ENCODE measurements at places on chromosomes 6 and 20.
A peak's percentile ranks its signal among the peaks of the same experiment; 100 is the strongest.

GRCh38 chr20:60695226-60696000 lies 556.6 kb upstream of the CDH4 start:
- no peak overlapping the region for H3K4me3 ChIP-seq
- no peaks in the 10 kb centered on the region for H3K27me3 ChIP-seq
- DNase-seq: no peak
- H3K4me1 ChIP-seq: no peaks in the 10 kb centered on the region

GRCh38 chr6:19181211-19181610 lies 656.0 kb upstream of the ID4 start:
- no peak overlapping the region for H3K4me3 ChIP-seq
- no peaks in the 10 kb centered on the region for H3K36me3 ChIP-seq
- peak overlapping the region; percentile 13 for H3K27ac ChIP-seq
- no peak for DNase-seq
- no peaks in the 10 kb centered on the region for H3K27me3 ChIP-seq

DNA sequence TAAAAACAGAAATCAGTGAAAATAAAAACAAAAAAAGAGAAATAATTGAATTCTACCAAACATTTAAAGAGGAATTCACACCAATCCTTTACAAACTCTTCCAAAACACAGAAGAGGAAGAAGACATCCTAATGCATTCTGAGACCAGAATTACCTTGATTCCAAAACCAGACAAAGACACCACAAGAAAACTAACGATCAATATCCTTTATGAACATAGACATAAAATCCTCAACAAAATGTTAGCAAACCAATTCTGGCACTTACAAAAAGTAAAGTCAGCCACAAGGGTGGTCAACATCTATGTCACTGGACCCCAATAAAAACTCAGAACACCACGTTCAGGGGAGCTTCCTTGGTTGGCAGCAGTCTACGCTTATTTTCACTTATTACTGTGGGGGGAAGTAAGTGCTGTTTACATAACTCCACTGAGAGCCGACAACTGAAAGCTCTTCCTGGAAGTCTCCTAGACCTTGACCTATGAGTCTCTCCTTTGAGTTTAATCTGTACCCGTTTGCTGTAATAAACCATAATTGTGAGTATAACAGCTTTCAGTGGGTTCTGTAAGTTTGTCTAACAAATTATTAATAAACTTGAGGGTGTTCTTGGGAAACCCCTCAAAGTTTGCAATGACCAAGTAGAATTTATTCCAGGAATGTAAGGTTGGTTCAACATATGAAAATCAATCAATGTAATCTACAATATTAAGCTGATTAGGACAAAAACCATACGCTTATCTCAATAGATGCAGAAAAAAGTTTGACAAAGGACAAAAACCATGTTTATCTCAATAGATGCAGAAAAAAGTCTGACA lies 24.5 kb downstream of the GZF1 start:
- H3K4me1 ChIP-seq: no peaks in the 10 kb centered on the region
- H3K36me3 ChIP-seq: peaks cover 30% of the 10 kb centered on the region
- H3K27ac ChIP-seq: no peak overlapping the region

- no peak for DNase-seq
- H3K27me3 ChIP-seq: peaks cover 23% of the 10 kb centered on the region
- H3K27ac ChIP-seq: no peak overlapping the region
- H3K36me3 ChIP-seq: no peaks in the 10 kb centered on the region
- H3K4me1 ChIP-seq: no peaks in the 10 kb centered on the region
Observed at GRCh38 chr6:28474441-28475219, 31.3 kb upstream of the ZSCAN23 start.

DNA sequence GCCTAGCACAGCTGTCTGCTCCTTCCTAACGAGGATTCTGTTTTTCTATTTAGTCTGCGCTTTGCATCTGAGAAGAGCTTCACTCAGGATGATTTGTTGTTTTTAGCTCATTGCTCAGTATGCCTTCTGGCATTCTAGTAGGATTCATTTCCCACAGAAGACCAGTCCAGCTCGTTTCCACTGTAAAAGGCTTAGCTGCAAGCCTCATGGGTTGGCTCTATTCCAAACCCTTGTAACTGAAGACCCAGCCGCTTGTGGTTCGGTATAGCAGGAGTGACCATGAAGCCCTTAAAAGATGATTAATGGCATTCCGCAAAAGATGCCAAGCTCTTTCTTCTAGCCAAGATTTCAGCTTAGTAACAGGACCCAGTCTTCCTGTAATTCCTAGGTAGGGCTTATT lies 7.2 kb downstream of the ADGRF1 start:
- DNase-seq: no peak
- H3K27me3 ChIP-seq: no peaks in the 10 kb centered on the region
- no peaks in the 10 kb centered on the region for H3K36me3 ChIP-seq

DNA sequence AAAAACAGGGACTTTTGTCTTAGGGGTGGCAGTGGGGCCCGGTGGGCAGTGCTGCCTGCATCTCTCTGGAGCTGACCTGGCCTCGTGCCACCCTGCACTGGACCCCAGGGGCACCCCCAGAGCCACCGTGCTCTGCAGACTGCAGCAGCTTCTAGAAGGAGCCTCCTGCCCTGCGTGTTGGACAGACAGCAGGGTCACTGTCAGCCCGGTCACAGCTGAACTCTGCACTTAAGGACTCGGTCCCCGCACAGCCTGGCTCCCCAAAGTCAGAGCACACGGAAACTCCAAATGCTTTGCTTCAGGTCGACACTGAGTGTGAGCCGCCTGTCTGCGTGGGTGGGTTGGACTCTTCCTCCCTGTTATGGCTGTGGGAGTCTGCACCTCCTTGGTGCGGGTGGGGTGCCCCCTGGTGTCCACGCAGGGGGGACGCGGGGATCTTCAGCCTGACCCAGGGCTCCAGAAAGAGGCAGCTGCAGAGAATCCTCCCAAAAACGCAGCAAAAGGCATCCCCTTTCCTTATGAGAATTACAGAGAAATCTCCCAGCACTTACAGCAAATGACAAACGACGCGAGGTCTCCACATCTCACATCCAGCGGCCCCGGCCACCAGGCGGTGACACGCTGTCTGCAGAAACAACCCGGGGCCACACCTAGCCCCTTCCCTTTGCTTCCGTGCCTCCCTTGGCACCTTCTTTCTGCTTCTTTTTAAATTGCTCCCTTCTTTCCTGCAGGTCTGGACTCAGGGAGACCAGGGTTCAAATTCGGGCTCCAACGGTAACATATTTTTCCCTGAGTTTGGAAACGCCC lies 36.3 kb upstream of the DACT2 start:
- no peak overlapping the region for H3K27ac ChIP-seq
- H3K27me3 ChIP-seq: no peaks in the 10 kb centered on the region
- no peak overlapping the region for H3K4me3 ChIP-seq
- DNase-seq: no peak
- H3K36me3 ChIP-seq: no peaks in the 10 kb centered on the region
- no peaks in the 10 kb centered on the region for H3K4me1 ChIP-seq

DNA sequence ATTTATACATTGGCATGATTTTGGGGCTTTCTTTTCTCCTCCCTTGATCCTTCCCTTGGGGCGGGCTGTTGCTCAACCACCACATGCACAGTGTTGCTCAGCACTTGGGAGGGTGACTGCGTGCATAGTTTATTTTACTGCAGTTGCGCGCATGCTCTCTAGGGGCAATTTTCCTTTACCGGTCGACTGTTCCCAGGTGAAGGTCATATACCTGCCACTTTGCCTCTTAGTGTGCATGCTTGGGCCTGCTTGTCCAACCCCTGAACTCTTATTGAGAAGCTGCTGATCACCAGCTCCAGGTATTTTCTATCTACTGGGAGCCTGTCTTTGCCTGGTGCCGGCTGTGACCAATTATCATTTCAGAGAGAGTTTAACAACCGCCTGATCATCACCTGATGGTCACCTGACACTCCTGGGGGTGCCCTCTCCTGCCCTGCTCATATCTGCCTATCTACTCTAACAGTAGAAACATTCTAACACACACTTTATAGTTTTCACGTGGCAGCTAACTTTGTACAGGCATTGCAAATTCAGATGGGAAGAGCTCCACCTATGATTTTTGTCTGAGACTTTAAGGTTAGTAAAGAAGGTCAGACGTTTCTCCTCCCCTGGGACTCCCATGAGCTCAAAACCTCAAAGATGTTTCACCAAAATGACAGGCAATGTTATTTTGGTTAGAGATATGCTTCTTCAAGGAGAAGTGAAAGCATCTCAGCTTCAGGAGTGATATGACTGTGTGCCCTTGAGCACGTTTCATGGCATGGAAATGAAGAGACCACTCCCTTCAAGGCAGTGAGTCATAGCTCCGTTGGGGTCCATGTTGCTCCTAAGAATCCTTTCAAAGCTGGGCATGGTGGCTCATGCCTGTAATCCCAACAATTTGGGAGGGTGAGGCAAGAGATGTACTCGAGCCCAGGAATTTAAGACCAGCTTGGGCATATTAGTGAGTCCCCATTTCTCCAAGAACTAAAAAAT lies 227.5 kb upstream of the MYLIP start:
- no peak overlapping the region for H3K27ac ChIP-seq
- peaks cover 14% of the 10 kb centered on the region for H3K4me1 ChIP-seq
- H3K4me3 ChIP-seq: no peak overlapping the region
- no peak for DNase-seq
- no peaks in the 10 kb centered on the region for H3K27me3 ChIP-seq

- peaks cover 10% of the 10 kb centered on the region for H3K4me1 ChIP-seq
- DNase-seq: no peak
- peaks cover 11% of the 10 kb centered on the region for H3K27me3 ChIP-seq
Observed at GRCh38 chr6:168885751-168886742, 367.6 kb downstream of the THBS2 start.

DNA sequence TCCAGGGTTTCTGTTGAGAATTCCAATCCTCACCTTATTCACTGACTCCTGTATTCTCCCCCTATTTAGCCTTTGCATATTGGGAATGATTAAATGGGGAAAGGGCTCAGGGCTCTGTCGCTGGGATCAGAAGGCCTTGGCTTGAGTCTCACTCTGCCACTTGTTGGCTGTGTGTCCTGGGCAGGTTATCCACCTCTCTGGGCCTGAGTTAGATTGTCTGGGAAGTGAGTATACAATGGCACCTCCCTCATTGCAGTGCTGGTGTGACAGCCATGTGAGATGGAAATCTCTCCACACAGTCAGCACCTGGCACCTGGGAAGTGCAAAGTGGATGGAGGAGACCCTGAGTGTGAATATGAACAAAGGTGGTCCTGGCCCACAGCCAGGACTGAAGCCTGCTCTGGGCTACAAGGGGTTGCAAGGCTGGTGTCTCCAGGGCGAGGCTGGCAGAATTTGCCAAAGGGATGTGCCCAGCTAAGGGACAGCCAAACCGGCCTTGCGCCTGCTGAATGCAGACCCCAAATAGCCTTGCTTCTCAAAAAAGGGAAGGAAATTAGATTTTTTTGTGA lies 200.0 kb upstream of the PMEPA1 start:
- H3K27me3 ChIP-seq: no peaks in the 10 kb centered on the region
- no peak overlapping the region for H3K27ac ChIP-seq
- no peak for DNase-seq
- H3K36me3 ChIP-seq: no peaks in the 10 kb centered on the region

- H3K4me3 ChIP-seq: no peak overlapping the region
- no peaks in the 10 kb centered on the region for H3K4me1 ChIP-seq
- DNase-seq: no peak
- H3K36me3 ChIP-seq: no peaks in the 10 kb centered on the region
Observed at GRCh38 chr6:44603044-44603686, 215.7 kb downstream of the CDC5L start.

DNA sequence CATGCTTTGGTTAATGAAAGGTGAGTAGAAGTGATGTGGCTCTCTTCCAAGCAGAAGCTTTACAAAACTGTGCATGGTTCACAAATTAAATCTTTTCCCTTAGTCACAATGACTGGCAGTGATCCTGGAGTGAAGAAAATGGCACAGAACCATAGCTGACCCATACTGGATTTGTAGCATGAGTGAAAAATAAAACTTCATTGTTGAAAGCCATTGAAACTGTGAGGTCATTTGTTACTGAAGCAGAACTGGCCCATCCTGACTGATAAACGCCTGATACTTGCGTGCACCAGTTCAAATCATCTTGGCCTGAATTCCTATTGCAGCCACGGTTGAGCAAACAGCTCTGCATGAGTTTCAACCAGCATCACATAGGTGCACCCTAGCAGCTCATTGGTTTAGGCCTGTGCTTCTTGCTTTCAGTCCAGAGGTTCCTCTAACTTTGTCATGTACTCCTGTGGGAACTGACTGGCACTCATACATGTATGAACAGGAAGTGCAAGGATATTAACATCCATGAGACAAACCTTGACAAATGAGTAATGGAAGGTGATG lies 40.5 kb downstream of the SAMD5 start:
- DNase-seq: no peak
- no peaks in the 10 kb centered on the region for H3K4me1 ChIP-seq
- H3K27me3 ChIP-seq: no peaks in the 10 kb centered on the region
- H3K36me3 ChIP-seq: no peaks in the 10 kb centered on the region
- H3K4me3 ChIP-seq: no peak overlapping the region
- H3K27ac ChIP-seq: no peak overlapping the region

GRCh38 chr6:154371281-154371680 lies 14.7 kb upstream of the IPCEF1 start:
- no peaks in the 10 kb centered on the region for H3K4me1 ChIP-seq
- no peaks in the 10 kb centered on the region for H3K27me3 ChIP-seq
- no peak for DNase-seq
- no peak overlapping the region for H3K27ac ChIP-seq
- no peaks in the 10 kb centered on the region for H3K36me3 ChIP-seq
- no peak overlapping the region for H3K4me3 ChIP-seq

GRCh38 chr6:134201716-134202115 lies 116.2 kb downstream of the SGK1 start:
- no peak overlapping the region for H3K27ac ChIP-seq
- no peaks in the 10 kb centered on the region for H3K36me3 ChIP-seq
- H3K4me1 ChIP-seq: no peaks in the 10 kb centered on the region
- DNase-seq: no peak
- no peak overlapping the region for H3K4me3 ChIP-seq

DNA sequence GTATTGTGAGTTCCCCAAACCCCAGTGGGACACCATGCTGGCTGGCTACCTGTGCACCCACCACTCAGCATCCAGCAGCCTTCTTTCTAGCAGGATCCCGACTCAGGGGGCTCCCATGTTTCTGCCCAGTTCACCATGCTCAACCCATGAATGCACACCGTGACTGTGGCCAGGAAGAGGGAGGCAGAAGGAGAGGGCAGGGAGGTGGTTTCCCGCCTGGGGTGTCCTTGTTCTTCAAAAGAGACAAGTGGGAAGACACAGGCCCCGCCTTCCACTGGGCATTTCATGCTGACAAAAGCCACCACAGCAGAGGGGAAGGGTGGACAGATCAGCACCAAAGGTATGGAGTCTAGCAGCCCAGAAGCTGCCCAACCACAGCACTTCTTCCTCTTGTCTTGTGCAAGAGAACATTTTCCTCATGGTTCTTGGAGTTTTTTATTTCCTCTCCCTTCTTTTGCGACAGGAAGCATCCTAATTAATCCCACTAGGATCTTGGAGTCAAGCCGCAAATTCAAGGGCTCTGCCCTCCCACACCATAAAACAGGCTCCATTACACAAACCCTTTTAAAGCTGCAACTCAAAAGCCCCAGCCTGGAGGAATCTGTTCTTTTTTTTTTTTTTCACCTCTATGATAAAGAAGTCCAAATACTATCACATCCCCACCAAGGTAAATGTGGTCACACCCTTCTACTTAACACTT lies 13.5 kb upstream of the ANKRD60 start:
- DNase-seq: no peak
- H3K4me1 ChIP-seq: no peaks in the 10 kb centered on the region
- peaks cover 73% of the 10 kb centered on the region for H3K36me3 ChIP-seq
- no peak overlapping the region for H3K4me3 ChIP-seq
